ENCODE measurements at places on chromosomes 12 and 14. TPM values are rescaled to one million over a fixed set of nuclear protein-coding genes. Genes with fewer than 3 reads are reported as not detected.
A peak's percentile ranks its signal among the peaks of the same experiment; 100 is the strongest.

DNA sequence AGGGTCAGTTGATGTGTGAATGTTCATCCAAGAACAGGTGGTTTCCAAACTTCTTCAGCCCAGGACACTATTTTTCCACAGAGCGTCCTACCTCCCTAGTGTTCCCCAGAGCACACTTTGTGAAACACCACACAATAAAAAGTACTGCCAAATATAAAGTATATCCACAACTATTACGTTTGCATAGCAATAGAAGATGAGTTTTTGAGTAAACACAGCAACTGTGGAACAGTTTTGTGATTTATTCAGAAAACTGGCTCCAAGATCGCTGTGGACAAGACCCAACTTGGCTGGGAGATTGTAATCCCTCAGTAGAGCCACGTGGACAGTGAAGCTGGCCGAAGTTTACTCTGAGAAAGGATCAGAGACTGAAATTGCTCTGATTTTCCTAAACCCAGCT lies 14.5 kb upstream of the MAP1LC3B2 start:
- no peak overlapping the region for H3K27ac ChIP-seq
- no peaks in the 10 kb centered on the region for H3K4me1 ChIP-seq
- H3K4me3 ChIP-seq, result no peak overlapping the region

GRCh38 chr14:76774821-76775694 lies 13.8 kb downstream of the VASH1 start:
- H3K36me3 ChIP-seq, result no peaks in the 10 kb centered on the region
- H3K27ac ChIP-seq, result no peak overlapping the region
- 0 out of 3 replicates have a peak, but pooled peaks cover 8% of the 10 kb centered on the region for H3K27me3 ChIP-seq
- peaks cover 29% of the 10 kb centered on the region for H3K4me1 ChIP-seq

DNA sequence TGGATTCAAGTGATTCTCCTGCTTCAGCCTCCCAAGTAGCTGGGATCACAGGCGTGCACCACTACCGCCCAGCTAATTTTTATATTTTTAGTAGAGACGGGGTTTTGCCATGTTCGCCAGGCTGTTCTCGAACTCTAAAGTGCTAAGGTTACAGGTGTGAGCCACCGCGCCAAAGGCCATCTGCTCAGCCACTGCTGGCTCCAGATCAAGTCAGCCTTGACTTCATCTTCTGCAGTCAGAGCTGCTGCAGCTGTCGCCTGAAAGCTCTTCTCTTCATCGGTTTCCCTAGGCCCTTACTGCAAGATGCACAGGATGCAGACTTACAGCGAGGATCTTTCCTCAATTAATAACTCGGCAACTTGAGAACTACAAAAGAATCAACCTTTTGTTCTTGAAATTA lies 66.8 kb downstream of the CLIP1 start:
- DNase-seq, result no peak
- 0 out of 2 replicates have a peak, but pooled peaks cover 4% of the 10 kb centered on the region for H3K4me1 ChIP-seq
- H3K27me3 ChIP-seq, result no peaks in the 10 kb centered on the region

DNA sequence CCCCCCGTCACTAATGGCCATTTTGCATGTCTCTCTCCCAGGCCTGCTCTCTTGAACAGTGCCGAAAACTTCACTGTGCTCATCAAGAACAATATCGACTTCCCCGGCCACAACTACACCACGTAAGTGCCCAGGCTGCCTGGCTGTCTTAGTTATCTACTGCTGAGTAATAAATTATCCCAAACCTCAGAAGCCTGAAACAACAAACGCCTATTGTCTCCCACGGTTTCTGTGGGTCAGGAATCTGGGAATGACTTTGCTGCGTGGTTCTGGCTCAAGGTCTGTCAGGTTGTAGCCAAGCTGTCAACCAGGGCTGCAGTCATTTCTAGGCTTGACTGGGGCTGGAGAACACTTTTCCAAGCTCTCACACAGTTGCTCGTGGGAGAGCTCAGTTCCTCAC lies 32.6 kb downstream of the P2RX7 start:
- H3K27ac ChIP-seq, result no peak overlapping the region
- no peaks in the 10 kb centered on the region for H3K27me3 ChIP-seq
- H3K36me3 ChIP-seq, result no peaks in the 10 kb centered on the region
- H3K4me3 ChIP-seq, result no peak overlapping the region

DNA sequence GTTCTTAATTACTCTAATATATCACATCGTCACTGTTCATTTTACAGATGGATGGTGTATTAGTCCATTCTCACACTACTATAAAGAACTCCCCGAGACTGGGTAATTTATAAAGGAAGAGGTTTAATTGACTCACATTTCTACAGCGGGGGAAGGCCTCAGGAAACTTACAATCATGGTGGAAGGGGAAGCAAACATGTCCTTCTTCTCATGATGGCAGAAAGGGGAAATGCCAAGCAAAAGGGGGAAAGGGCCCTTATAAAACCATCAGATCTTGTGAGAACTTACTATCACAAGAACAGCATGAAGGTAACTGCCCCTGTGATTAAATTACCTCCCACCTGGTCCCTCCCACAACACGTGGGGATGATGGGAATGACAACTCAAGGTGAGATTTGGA lies 6.5 kb downstream of the TMBIM4 start:
- no peak for DNase-seq
- no peak overlapping the region for H3K4me3 ChIP-seq
- no peak overlapping the region for H3K27ac ChIP-seq
- no peaks in the 10 kb centered on the region for H3K36me3 ChIP-seq

GRCh38 chr12:68368327-68368726 lies 36.2 kb upstream of the MDM1 start:
- H3K4me1 ChIP-seq, result peaks cover 13% of the 10 kb centered on the region
- no peak overlapping the region for H3K4me3 ChIP-seq
- no peaks in the 10 kb centered on the region for H3K27me3 ChIP-seq
- DNase-seq, result no peak
- no peaks in the 10 kb centered on the region for H3K36me3 ChIP-seq

DNA sequence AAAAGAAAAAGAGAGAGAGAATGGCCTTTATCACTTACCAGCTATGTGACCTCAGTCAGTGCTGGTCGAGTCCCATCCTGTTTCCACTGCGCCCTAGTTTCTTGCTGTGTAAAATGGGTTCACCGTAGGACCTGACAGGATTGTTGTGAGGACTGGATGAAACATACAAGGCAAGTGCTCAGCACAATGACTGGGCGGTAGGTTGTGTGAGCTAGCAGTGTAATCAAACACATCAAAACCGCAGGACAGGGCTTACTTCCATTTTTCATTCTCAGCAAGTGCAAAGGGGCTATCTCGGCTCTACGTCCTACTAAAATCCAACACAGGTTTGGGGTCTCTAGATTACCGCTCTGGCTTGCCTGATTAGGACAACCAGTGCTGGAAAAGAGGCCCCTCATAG lies 36.4 kb upstream of the ATXN2 start:
- no peaks in the 10 kb centered on the region for H3K36me3 ChIP-seq
- no peaks in the 10 kb centered on the region for H3K27me3 ChIP-seq
- no peak for DNase-seq
- H3K4me1 ChIP-seq, result peaks cover 39% of the 10 kb centered on the region
- 0 out of 2 replicates have a peak overlapping the region, but pooled peaks have one; percentile 4 for H3K4me3 ChIP-seq
- H3K27ac ChIP-seq, result peak overlapping the region; percentile 74

- no peaks in the 10 kb centered on the region for H3K27me3 ChIP-seq
- H3K4me3 ChIP-seq, result no peak overlapping the region
- DNase-seq, result no peak
- H3K4me1 ChIP-seq, result peaks cover 84% of the 10 kb centered on the region
- H3K36me3 ChIP-seq, result no peaks in the 10 kb centered on the region
- H3K27ac ChIP-seq, result peak overlapping the region; percentile 1
Observed at GRCh38 chr12:623172-623864, 39.9 kb downstream of the NINJ2 start.

- no peaks in the 10 kb centered on the region for H3K36me3 ChIP-seq
- DNase-seq, result no peak
- H3K27me3 ChIP-seq, result no peaks in the 10 kb centered on the region
- no peak overlapping the region for H3K4me3 ChIP-seq
- H3K4me1 ChIP-seq, result no peaks in the 10 kb centered on the region
- no peak overlapping the region for H3K27ac ChIP-seq
Observed at GRCh38 chr12:74280156-74280655, 257.4 kb upstream of the ATXN7L3B start.

- DNase-seq, result peak; percentile 37
- no peaks in the 10 kb centered on the region for H3K36me3 ChIP-seq
- peaks cover 42% of the 10 kb centered on the region for H3K4me1 ChIP-seq
- H3K27ac ChIP-seq, result no peak overlapping the region
- peak overlapping the region; percentile 48 for H3K4me3 ChIP-seq
- H3K27me3 ChIP-seq, result peaks cover 64% of the 10 kb centered on the region
Observed at GRCh38 chr12:57735952-57736740, 2.4 kb downstream of the AGAP2 start.

- no peaks in the 10 kb centered on the region for H3K4me1 ChIP-seq
- H3K27me3 ChIP-seq, result no peaks in the 10 kb centered on the region
- H3K27ac ChIP-seq, result no peak overlapping the region
- DNase-seq, result no peak
- H3K36me3 ChIP-seq, result no peaks in the 10 kb centered on the region
- no peak overlapping the region for H3K4me3 ChIP-seq
Observed at GRCh38 chr12:89988188-89988915, 279.7 kb upstream of the ATP2B1 start.

DNA sequence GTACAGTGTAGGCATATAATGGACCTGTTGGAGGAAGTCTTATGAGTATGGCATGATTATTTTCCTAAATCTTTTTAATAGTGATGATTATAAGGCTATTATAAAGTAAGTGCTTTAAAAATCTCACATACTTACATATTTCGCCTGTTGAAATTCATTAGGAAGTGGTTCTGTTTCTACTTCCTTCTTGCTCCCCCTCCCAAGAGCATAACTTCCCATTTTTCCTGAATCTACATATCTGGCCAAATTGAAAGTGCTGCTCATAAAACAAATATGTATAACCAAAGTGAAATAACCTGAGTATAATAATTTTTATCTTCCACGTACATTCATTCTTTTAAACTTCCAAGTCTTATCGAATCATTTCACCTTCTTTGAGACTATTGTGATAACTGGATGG lies 455.6 kb upstream of the SEL1L start:
- DNase-seq, result no peak
- H3K4me1 ChIP-seq, result peaks cover 12% of the 10 kb centered on the region
- H3K36me3 ChIP-seq, result no peaks in the 10 kb centered on the region

DNA sequence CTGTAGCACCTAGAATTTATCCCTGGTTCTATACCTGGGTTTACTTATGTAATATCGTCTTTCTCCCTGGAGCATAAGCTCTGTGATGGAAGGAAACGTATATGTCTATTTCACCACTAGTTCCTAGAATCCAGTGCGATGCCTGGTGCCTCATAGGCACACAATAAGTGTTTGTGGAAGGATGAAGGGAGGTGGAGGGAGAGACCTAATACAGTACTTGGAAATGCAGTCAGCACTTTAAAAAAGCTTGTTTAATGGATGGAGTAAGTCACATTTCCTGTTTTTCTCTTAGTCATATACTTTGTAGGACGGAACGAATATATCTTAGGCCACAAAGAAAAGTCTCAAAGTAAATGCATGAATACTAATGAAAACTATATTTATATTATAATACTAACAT lies 186.5 kb upstream of the HMGA2 start:
- no peaks in the 10 kb centered on the region for H3K36me3 ChIP-seq
- H3K4me1 ChIP-seq, result peaks cover 16% of the 10 kb centered on the region
- no peak overlapping the region for H3K27ac ChIP-seq
- no peak for DNase-seq

- H3K4me3 ChIP-seq, result no peak overlapping the region
- H3K27me3 ChIP-seq, result no peaks in the 10 kb centered on the region
- H3K27ac ChIP-seq, result no peak overlapping the region
- peaks cover 1% of the 10 kb centered on the region for H3K36me3 ChIP-seq
- DNase-seq, result no peak
Observed at GRCh38 chr14:100082723-100083122, 17.5 kb downstream of the EVL start.

GRCh38 chr14:23045419-23046357 lies 3.7 kb downstream of the PSMB11 start:
- no peak for DNase-seq
- H3K27ac ChIP-seq, result no peak overlapping the region
- H3K4me1 ChIP-seq, result peaks cover 14% of the 10 kb centered on the region
- H3K36me3 ChIP-seq, result no peaks in the 10 kb centered on the region
- peaks cover 16% of the 10 kb centered on the region for H3K27me3 ChIP-seq
- no peak overlapping the region for H3K4me3 ChIP-seq

DNA sequence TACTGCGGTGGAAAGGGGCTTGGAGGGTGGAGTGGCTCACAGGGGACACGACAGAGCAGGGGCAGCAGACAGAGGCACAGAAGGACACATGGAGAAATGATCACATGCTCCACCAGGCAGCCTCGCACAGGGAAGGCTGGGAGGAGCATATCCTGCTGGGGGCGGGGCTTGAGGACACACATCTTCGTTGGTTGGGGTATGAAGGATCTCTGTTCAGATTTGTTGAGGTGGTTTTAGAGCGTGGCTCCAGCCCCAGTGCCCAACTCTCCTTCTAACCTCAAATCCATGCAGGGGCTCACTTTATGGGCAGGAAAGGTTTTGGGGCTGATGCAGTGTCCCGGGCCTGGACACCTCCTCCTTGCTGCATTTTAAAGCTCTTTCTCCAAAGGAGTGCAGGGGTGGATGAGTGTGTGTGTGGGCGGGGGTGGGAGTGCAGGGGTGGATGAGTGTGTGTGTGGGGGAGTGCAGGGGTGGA lies 733 bp upstream of the P3H3 start:
- no peak overlapping the region for H3K4me3 ChIP-seq
- peaks cover 14% of the 10 kb centered on the region for H3K36me3 ChIP-seq
- peak; percentile 67 for DNase-seq
- no peaks in the 10 kb centered on the region for H3K27me3 ChIP-seq

- H3K27me3 ChIP-seq, result no peaks in the 10 kb centered on the region
- no peaks in the 10 kb centered on the region for H3K36me3 ChIP-seq
- H3K4me3 ChIP-seq, result no peak overlapping the region
- no peaks in the 10 kb centered on the region for H3K4me1 ChIP-seq
- H3K27ac ChIP-seq, result no peak overlapping the region
- DNase-seq, result no peak
Observed at GRCh38 chr12:41220931-41221330, 32.8 kb downstream of the PDZRN4 start.

GRCh38 chr12:127542391-127542790 lies 724.6 kb upstream of the TMEM132C start:
- no peaks in the 10 kb centered on the region for H3K4me1 ChIP-seq
- H3K27ac ChIP-seq, result no peak overlapping the region
- no peaks in the 10 kb centered on the region for H3K36me3 ChIP-seq
- no peak overlapping the region for H3K4me3 ChIP-seq
- no peak for DNase-seq
- no peaks in the 10 kb centered on the region for H3K27me3 ChIP-seq

- no peak overlapping the region for H3K4me3 ChIP-seq
- H3K36me3 ChIP-seq, result no peaks in the 10 kb centered on the region
- no peaks in the 10 kb centered on the region for H3K27me3 ChIP-seq
- H3K27ac ChIP-seq, result no peak overlapping the region
- DNase-seq, result no peak
Observed at GRCh38 chr14:40221428-40221827, 789.2 kb upstream of the FBXO33 start.

Gene CATSPERB
- not detected for polyA plus RNA-seq

Gene CLEC2B
- polyA plus RNA-seq, result not detected

Gene PIWIL1
- not detected for polyA plus RNA-seq

Gene PMEL
- polyA plus RNA-seq, result 3.3 TPM

Gene CEBPE
- polyA plus RNA-seq, result 0.10 TPM

Gene CNOT2
- polyA plus RNA-seq, result 54.5 TPM
